Hematopoietic multipotent progenitor cell (in vitro differentiated cells): ENCODE measurements at places on chromosomes 16 and 17. TPM values are rescaled to one million over a fixed set of nuclear protein-coding genes. Genes with fewer than 3 reads are reported as not detected.

Gene ABCC12
- not detected for total RNA-seq

Gene AGRP
- not detected for total RNA-seq

DNA sequence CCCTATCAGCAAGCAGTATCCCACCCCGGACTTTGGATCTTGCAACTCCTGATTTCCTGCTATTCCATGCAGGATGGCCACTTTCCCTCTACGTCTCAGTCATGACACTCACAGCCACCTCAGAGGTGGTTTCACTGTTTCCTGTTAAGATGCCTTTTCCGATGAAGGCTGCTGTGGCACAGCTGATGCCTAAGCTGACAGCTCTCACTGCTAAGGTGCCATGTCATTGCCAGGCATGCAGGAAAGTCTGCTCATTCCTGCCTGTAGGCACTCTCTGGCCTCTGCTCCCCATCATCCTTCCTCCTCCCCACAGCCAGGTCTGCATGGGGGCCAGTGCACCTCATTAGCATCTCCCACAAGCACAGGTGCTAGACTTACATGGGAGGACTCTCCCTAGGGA is 173.0 kb downstream of the CBLN1 start:
- no peak for DNase-seq

- no peak for DNase-seq
Measured at GRCh38 chr16:81995651-81996050, 15.6 kb downstream of the SDR42E1 start.

DNA sequence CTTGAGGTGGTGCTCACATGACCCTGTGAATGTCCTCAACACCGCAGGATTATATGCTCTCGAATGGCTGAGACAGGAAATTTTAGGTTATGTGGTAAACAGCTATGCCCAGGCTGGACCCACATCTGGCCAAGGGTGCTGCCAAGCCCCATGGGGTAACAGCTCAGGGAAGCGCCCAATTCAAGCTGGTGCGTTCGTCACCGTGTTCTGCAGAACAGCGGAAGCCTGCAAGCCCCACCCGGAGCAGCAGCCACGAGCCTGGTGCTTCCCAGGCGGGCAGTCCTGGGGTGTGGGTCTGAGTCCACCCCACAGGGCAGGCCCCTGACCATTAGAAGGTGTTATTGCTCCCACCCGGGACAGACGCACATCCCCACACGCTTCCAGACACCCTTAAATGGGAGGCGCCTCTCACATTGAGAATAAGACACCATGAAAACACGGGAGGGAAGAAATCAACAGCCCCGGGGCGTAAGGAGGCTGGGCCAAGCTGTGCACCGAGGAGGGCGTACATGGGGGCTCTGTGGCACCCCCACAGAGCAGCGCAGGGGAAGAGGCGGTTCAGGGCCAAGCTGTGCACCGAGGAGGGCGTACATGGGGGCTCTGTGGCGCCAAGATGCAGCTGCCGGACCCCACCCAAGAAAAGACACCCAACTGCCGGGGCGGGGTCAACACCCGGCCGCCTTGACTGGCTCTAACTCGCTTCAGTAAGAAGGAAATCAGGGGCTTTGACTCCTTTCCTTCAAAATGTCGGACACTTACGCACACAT is 2.9 kb upstream of the CYBA start:
- no peak for DNase-seq

DNA sequence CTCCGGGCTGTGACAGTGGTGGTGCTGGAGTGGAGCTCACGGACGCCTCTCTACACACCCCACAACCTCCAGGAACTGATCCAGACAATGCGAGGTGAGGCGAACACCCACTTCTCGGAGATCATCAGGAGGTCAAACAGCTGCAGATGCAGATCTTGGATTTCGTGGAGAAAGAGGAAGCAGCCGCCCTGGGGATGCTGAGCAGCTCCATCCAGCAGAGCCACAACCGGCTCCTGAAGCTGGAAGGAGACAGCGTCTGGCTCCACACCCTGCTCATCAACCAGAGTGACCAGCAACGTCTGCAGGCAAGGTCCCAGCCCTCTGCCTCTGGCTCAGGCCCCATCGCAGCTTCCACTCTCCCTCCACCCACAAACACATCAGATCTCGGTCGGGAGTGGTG is 13.2 kb upstream of the SLC16A5 start:
- no peak for DNase-seq

GRCh38 chr17:75059369-75060345 is 12.6 kb downstream of the KCTD2 start:
- DNase-seq = peak; percentile 67

DNA sequence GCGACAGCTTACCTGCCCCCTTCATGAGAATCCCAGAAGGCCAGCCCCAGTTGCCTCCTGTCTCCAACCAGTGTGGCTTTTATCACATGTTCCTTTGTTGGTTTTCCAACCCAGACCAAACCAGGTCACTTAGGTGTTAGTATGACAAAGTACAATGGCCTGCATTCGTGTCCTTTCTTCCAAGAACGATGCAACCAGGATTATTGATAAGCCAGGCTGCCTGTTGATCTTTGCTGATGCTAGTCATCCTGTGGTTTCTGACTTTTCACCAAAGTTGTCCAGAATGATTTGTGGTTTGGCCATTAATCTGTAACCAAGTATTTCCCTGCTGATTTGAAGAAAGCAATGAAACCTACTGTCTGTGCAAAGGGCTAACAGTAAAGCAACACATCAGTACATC is 191.4 kb downstream of the CYLD start:
- no peak for DNase-seq

- no peak for DNase-seq
Measured at GRCh38 chr16:57525761-57526160, 10.6 kb downstream of the CCDC102A start.

DNA sequence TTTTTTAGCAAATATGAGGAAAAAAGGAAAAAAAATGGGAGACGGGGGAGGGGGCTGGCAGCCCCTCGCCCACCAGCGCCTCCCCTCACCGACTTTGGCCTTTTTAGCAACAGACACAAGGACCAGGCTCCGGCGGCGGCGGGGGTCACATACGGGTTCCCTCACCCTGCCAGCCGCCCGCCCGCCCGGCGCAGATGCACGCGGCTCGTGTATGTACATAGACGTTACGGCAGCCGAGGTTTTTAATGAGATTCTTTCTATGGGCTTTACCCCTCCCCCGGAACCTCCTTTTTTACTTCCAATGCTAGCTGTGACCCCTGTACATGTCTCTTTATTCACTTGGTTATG is 1.2 kb upstream of the TMEM88 start:
- DNase-seq = no peak

GRCh38 chr17:74730491-74731346 is 6.3 kb upstream of the RAB37 start:
- DNase-seq = peak; percentile 75
